ENCODE measurements at places on chromosomes 1 and 21.

DNA sequence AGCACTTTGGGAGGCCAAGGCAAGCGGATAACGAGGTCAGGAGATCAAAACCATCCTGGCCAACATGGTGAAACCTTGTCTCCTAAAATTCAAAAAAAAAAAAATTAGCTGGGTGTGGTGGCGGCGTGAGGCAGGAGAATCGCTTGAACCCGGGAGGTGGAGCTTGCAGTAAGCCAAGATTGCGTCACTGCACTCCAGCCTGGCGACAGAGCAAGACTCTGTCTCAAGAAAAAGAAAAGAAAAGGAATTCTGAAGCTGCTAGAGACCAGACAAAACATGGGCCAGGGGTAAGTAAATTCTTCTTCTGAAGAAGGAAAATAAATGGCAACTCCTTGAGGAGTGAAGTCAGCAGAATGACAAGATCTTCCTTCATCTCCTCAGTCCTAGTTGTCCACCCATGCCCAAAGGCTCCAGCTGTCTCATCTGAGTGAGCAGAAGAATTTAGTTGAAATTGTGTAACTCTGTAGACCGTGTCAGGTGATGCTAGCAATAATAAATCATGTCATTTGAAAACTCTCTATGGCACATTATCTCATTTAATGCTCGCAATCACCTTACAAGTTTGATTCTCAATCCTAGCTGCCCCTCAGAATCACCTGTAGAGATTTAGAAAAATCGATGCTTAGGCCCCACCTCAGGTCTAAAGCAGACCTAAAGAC, 14.3 kb downstream of the PDZK1 start:
- no peak for DNase-seq

DNA sequence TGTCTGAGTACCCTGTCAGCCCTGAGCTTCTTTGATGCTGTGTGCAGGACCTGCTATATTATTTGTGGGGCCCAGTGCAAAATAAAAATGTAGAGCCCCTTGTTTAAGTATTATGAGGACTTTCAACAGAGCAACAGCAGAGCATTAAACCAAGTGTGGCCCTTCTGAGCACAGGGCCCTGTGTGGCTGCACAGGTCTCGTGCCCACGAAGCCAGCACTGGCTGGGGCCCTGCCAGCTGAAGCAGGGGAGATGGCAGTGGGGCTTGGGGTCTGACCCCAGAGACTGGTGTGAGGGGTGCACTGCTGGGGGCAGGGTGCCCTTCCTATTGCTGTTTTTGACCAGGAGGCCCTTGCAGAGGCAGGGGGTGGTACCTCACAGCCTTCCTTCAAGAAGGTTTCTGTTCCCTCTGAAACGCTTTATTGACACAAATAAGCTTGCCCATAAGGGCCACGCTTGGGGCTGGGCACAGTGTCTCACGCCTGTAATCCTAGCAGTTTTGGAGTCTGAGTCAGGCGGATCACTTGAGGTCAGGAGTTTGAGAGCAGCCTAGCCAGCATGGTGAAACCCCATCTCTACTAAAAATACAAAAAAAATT, 2.2 kb upstream of the SEMA4A start:
- DNase-seq: no peak

DNA sequence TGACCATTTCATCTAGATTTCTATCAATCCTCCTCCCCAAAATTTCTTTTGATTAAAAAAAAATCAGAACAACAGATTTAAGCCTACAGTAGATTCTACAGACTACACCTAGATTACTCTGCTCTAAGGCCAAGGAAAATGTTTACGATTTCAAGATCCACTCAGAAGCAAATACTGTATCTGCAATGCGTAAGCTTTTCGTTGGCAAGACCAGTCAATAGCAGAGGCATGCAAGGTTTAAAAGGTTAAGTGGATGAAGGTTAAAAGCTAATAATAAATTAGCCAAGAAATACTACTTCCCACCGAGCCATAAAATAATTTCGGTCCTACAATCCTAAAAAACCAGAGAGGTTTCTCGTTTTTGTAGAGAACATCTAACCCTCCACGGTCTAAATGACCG, 1.3 kb downstream of the CLSTN1 start:
- no peak for DNase-seq

GRCh38 chr1:66695116-66695515, 57.1 kb upstream of the DYNLT5 start:
- no peak for DNase-seq

DNA sequence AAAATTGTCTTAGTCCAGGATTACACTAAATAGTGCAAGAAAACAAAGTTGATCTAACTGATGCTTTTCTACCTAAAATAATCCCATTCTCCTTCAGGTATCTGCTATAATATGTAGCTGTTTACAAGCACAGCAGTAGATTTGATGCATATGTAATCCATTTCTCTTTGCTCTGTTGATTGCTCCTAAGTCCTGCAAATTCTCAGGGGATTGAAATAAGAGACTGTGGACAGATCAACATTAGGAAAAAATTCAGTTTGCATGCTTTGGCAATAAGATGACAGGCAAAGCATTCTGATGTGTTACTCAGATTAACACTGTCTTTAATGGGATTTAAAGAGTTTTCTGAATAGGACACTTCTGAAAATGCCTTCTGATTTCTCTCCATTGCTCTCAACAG, 34.7 kb downstream of the RNF11 start:
- no peak for DNase-seq

GRCh38 chr1:118985640-118986554, 2.2 kb downstream of the TBX15 start:
- DNase-seq: no peak

- no peak for DNase-seq
Observed at GRCh38 chr21:41152147-41152546, 15.8 kb upstream of the BACE2 start.

- no peak for DNase-seq
Observed at GRCh38 chr1:7572654-7573152, 198.4 kb upstream of the VAMP3 start.

DNA sequence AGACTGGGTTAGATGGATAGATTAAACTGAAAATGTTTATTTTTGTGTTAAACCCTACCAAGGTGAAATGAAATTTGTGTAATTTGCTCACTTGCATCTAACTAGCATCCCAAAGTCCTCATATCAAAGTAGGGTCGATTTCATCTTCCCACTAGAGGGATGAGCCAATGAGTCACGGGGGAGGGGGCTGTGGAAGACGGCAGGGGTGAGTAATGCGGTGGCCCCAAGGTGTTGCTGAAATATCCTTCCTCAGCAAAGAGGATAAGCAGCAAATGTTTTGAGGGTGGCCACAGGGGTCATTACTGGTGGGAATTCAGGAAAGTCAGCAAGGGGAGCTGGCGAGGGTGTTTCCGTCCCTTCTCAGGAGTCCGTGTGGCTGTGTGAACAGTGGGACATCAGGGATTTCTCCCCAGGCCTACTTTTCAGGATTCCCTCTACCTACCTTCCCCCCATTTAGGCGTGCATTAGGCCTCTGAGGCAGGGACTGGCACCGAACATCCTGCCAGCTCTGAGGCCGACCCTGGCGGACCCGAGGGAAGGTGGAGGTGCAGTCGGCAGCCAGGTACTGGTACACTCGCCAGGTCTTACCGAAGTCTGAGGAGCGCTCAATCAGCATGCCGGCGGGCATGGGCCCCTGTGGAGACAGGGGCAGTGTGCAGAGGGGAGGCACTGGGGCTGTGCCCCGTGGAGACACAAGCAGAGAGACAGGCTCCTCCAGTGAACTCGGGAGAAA, 18.1 kb downstream of the LAMB3 start:
- no peak for DNase-seq

GRCh38 chr1:240998441-240999015, 358.5 kb downstream of the RGS7 start:
- DNase-seq: no peak

GRCh38 chr1:218553197-218553596, 208.1 kb downstream of the TGFB2 start:
- DNase-seq: no peak

GRCh38 chr1:24321697-24322469, 2.7 kb downstream of the GRHL3 start:
- peak; percentile 30 for DNase-seq

GRCh38 chr1:39676948-39677548, 5.1 kb upstream of the NT5C1A start:
- no peak for DNase-seq

DNA sequence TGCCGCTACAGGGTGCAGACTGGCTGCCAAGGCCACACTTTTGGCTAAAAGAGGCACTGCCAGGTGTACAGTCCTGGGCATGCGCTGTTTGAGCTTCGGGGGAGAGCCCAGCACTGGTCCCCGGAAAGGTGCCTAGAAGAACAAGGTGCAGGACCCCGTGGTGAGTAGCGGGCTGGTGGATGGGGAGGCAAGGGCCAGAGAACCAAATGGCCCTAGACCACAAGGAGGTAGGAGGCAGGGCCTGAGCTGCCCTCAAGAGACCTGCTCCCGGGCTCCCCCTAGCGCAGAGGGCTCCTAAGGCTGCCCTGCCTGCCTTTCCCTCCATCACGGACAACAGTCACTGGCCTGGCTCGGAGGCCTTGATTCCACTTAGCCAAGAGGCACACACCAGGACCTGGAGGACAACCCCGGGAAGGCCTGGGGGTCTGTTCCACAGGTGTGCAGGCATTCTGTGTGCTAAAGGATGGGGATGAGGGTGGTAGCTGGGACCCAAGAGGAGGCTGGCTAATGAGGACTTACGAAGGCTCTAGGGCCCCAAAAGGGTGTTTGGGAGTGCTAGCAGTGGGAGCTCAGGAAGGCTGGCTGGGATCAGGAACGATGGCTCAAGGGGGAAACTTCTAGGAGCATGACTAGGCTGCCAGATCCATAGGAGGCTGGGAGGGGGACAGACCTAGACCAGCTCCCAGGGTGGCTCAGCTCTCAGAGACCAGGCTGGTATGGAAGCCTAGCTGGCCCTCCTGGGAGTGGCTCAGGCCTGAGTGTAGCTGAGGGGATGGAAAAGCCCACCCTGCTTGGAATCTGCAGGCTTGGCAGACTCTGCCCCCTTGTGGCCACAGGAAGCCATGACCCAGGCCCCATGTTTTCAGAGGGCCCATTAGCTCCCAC, 742 bp downstream of the ARTN start:
- DNase-seq: peak; percentile 42

GRCh38 chr1:219752645-219753044, 139.7 kb upstream of the ZC3H11B start:
- no peak for DNase-seq

DNA sequence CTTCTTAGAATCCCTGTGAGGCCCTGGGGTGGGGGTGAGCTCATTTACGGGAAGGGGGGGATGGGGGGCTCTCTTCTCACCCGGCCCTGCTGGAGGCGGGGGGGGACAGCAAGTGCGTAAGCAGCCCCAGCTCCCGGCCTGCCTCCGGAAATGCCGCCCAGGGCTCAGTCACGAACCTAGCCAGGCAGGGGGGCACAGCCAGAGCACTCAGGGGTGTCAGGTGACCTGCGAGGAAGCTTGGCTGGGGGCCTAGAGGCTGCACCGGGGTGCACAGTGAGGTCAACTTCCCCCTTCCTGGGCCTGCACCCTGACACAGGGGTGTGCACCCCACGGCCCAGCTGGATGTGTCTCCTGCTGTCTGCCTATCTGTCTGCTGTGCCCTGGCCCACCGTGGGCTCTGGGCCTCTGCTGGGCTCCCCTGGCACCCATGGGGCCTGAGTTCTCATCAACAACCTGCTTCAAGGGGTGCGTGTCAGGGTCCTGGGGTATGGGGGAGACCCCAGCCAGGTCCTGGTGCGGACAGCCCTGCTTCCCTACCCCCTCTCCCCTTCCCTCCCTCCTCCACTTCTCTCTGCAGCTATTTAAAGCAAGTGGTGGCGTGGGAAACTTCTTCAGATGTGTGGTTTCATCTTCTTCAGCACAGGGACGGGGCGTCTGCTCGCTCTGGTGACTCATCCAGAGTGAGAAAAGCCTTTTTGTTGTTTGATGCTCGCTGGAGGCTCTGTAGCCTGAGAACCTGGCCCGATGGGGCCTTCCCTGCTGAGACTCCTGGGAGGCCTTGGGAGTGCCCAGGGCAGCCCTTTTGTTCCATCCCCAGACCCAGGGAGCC, 92.5 kb upstream of the RUNX3 start:
- peak; percentile 46 for DNase-seq

- DNase-seq: no peak
Observed at GRCh38 chr1:170929835-170930554, 5.3 kb upstream of the MROH9 start.

GRCh38 chr1:58003059-58003458, 543.5 kb downstream of the OMA1 start:
- no peak for DNase-seq
